ENCODE measurements at places on chromosomes 6 and 20. TPM values are rescaled to one million over a fixed set of nuclear protein-coding genes. Genes with fewer than 3 reads are reported as not detected.

Gene GTSF1L
- not detected for total RNA-seq

Gene TTBK1
- total RNA-seq = 1.2 TPM

GRCh38 chr6:36318690-36319435 lies 17.8 kb downstream of the BNIP5 start:
- no peak for DNase-seq

Gene FAM162B
- total RNA-seq = not detected
